Stimulated activated CD4-positive, alpha-beta T cell treated with anti-CD3 and anti-CD28 coated beads, Interleukin-4, amount 100 ng/mL, for 4 hours (primary cell): ENCODE measurements at places on chromosomes 11 and 22.
A peak's percentile ranks its signal among the peaks of the same experiment; 100 is the strongest.

- no peak for DNase-seq
These were observed 1137.7 kb upstream of the CNTN5 start for GRCh38 chr11:97883086-97883485.

GRCh38 chr11:42462558-42463310 is 849.1 kb upstream of the API5 start:
- DNase-seq: no peak

DNA sequence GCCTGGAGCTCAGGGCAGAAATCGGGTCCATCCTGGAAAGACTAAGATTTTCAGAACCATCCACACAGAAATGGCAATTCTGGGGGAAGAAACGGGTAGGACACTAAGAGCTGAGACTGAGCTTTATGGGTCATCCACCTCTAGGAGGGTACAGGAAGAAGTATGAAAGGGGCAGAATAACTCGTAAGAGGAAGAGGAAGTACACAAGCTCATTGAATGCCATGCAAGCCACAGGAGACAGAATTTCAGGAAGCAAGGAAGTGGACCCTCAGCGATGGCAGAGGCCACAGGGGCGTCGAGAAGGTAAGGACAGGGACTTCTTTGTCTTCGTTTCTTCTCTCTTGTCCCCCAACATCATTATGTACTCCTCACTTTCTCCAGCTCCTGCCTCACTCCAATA is 169.6 kb downstream of the MAML2 start:
- DNase-seq: no peak

DNA sequence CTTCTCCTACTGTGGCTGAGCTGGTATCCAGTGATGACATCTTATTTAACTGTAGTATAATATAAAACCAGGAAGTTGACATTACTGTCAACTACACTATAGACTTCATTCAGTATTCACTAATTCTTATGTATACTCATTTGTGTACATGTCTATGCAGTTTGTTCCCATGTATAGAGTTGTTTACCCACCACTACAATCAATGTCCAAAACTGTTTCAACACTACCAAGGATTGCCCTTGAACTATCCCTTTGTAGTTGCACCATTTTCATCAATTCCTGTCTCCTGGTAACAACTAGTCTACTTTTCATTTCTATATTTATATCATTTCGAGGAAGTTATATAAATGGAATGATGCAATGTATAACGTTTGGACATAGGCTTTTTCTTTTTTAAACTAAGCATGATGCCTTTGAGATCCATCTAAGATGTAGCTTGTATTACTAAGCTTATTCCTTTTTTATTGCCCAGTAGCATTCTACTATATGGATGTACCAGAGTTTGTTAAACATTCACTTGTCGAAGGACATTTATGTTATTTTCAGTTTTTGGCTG is 39.2 kb downstream of the TMEM135 start:
- DNase-seq: no peak

DNA sequence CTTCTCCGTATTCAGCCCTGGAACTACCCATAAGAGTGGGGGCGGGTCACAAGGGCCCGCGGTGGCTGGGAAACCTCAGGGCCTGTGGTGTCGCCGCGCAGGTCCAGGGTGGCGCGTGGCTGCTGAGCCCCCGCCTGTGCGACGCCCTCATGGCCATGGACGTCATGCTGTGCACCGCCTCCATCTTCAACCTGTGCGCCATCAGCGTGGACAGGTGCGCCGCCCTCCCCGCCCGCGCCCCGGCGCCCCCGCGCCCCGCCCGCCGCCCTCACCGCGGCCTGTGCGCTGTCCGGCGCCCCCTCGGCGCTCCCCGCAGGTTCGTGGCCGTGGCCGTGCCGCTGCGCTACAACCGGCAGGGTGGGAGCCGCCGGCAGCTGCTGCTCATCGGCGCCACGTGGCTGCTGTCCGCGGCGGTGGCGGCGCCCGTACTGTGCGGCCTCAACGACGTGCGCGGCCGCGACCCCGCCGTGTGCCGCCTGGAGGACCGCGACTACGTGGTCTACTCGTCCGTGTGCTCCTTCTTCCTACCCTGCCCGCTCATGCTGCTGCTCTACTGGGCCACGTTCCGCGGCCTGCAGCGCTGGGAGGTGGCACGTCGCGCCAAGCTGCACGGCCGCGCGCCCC is 2.4 kb downstream of the DRD4 start:
- no peak for DNase-seq

DNA sequence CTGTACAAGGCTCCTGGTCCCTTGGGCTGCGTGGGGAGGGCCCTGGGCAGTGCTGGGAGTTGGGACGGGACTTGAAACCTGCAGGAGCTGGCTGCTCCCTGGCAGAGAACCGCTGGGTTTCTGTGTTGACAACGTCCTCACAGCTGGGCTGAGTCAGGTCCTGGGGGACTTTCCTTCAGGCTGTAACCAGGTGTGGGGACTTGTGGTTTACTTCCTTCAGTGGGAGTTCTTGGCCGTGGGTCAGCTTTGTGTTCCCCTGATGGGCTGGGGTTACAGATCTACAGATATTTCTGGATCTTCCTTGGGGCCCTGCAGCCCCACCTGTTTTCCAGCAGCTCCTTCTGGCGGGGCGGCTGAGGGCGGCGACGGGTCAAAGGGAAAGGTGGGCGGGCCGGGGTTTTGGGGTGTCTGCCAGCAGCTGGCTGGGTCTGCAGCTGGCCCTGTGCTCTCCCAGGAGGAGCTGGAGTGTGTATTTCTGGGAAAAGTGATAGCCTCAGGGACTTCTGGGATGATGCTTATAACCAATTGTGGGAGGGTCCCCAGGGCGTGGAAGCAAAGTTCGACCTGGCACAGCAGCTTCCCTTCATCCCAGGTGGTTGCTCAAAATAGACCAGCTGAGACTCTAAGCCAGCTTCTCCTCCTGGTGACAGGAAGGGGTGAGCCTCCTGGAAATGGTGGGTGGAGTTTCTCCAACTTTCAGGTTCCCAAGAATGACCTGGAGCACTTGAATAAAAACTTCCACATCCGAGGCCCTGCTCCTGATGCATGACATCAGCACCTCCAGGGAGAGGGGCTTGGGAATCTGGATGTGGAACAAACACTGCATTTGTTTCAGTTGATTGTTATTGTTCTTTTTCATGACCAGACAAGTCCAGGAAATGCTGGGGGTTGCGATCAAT is 19.1 kb downstream of the ST14 start:
- no peak for DNase-seq

DNA sequence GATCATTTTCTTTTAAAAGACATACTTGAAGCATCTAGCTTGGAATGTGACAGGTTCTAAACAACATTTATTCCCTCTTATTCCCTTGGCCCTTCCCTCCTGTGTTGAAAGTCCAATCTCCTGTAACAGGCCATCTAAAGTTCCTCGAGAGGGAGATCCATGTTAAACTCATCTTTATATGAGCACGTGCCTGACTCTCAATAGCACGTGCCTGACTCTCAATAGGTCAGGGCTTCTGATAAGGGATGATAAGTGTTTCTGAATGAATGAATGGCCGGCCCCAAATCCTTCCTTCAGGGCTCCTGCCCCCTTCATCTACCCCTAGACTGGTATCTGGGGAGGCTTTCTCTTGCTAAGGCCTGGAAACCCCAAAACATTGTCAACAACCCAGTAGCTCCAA is 27.2 kb downstream of the RPL27A start:
- no peak for DNase-seq

DNA sequence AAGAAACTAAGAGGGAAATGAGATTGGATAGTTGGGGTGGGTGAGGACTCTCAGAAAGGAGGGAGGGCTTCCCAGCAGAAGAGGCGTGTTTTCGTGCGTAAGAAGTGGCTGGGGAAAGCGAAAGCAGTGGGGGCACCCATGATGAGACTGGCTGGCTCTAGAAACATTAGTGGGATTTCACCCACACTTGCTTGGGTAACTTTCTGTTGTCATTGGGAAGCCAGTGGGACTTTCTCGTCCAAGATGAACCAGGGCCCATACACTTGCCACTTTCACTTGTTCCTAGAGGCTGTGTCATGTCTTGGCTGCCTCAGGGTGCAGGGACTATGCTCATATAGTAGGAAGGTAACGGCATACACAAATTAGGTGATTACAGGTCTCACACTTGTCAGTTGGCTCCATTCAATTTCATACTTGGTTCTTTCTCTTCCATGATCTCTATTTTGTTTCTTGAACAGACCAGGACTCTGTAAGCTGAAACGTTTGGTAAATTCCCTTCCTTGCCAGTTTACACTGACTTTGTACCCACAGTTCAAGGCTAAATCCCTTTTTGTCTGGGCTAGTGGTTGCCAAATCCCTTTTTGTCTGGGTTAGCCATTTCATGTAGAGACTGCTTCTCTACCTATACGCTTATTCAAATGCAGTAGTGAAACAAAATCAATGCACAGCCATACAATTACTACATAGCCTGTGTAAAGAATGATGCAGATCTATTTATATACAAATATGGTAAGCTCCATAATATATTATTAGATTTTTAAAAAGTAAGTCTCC is 42.0 kb upstream of the CXCR5 start:
- DNase-seq: peak; percentile 25

DNA sequence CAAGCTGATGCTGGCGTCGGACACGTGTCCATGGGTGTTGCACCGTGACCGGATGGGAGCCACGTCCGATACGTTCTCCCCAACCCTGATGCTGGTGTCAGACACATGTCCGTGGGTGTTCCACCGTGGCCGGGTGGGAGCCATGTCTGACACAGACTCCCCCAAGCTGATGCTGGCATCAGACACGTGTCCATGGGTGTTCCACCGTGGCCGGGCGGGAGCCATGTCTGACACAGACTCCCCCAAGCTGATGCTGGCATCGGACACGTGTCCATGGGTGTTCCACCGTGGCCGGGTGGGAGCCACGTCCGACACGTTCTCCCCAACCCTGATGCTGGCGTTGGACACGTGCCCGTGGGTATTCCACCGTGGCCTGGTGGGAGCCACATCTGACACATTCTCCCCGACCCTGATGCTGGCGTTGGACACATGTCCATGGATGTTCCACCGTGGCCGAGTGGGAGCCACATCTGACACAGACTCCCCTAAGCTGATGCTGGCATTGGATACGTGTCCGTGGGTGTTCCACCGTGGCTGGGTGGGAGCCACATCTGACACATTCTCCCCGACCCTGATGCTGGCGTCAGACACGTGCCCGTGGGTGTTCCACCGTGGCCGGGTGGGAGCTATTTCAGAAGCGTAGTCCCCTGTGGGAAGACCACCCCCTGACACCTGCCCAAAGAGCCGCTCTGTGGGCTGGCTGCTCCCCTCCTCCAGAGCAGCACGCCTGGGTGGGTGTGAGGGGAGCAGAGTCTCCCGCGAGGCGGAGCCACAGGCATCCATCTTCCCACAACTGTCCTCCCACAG is 20.0 kb downstream of the SELENOO start:
- DNase-seq: no peak
